ENCODE measurements at places on chromosomes 3 and 15.

- DNase-seq: no peak
These were observed 75.2 kb downstream of the ESYT3 start for GRCh38 chr3:138509586-138509985.

DNA sequence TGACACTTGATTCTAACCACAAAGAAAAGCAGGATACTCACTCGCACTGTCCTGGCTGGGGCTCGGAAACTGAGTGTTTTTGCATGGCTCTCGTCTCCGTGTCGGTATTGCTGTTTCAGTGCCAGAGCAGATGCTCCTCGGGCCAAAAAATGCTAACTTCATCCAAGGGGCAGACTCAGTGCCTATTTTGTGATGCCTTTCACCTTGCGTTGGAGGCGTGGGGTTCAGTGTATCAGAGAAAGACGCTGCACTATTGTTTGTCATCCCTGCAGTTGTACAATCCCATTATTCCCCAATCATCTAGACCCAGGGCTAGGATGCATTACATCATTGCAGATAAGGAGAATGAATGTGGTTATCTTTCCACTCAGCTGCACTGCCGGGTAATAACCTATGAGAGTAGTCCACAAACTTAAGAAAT lies 1.4 kb downstream of the CACNA2D3 start:
- DNase-seq: no peak

DNA sequence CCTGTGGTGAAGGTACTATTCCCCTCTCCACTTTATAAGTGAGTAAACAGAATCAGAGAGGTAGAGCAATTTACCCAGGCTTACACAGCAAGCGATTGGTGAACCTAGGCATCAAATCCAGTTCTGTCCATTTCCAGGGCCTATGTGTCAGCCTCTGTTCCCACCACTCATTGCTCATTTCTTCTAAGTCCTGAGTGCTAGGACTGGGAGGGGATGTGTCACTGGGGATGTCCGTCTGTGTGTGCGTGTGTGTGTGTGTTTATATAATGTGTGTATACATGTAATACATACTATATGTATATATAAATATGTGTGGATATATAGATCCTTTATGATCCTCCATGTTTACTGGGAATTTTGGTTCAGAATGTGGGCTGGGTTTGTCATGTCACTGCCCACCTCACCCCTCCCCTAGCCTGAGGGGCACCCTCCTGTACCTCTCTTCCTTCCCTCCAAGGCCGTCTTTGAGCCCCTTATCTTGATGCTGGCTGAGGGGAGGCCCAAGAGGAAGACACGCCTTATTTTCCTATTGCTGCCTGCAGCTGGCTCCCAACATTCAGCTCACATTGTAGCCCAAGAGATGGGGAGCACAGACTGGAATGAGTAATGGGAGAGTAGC lies 2.1 kb downstream of the TMEM43 start:
- DNase-seq: no peak

- DNase-seq: no peak
These were observed 51.0 kb upstream of the ATOSA start for GRCh38 chr15:52730173-52730572.

DNA sequence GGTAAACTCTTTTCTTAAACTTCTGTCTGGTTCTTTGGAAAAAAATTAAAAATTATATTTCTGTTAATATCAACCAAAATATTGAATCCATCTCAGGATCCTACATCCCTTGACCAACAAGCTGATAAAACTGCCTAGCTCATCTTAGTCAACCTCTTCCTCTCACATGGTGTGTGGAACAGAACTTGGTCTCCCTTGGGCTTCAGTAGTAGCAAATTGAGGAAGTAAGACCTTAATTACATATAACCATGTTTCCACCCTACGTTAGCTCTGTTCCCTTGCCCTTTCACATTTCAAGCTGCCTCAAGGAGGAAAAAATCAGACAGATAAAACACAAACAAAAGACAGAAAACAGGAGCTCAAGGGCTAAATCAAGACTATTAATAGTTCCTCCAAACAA lies 116.4 kb downstream of the GREM1 start:
- DNase-seq: no peak

DNA sequence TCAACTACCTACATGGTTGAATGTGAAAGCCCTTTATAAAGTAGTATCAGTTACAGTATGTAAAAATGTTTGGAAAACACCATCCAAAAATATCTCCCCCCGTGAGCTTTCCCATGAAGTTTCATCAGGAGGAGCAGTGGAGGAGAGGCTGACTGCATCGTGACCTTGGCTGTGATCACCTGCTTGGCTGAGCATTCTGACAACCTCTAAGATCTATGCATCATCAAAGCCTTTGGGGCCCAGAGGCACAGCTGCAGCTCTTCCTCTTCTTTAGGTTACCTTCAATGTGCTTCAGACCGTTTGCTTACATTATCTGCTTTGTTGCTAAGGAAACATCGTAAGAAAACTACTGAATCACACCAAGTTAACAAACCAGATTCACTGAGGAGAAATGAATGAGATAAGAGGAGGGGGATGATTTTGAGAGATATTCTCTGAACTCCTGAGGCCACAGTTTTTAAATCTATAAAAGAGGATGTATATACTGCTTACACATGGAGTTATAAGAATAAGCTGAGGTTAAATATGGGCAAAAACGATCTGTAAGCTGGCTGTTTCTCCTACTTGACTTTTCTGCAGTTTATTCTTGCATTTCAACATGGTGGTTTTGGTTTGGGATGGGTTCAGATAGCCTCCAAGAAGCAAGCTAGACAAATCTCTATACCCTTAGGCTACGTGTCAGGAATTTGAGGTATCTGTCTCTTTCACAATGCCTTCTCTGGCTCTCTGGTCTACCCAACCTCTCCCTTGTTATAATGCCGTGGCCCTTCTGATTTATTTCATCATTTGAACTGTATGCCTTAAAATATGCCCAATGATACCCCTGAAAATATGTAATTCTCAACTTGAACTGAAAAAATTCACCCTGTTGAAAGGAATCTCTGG lies 4.0 kb downstream of the GCSAM start:
- no peak for DNase-seq

- peak; percentile 65 for DNase-seq
These were observed at the start of gene ABTB1 for GRCh38 chr3:127672429-127673190. ABTB1 (plus strand) TSS chr3:127672952; CDS start chr3:127673026, 74 bp downstream.

GRCh38 chr3:122481390-122481789 lies 33.3 kb downstream of the KPNA1 start:
- no peak for DNase-seq

- no peak for DNase-seq
These were observed 34.3 kb downstream of the DNAJB8 start for GRCh38 chr3:128432301-128432970.

GRCh38 chr3:187594272-187594671 lies 75.9 kb downstream of the SST start:
- no peak for DNase-seq

GRCh38 chr3:120855665-120856437 lies 52.2 kb upstream of the STXBP5L start:
- peak; percentile 2 for DNase-seq

GRCh38 chr3:196051282-196052076 lies 30.4 kb downstream of the TFRC start:
- no peak for DNase-seq

GRCh38 chr3:22474706-22475445 lies 723.9 kb upstream of the ZNF385D start:
- peak; percentile 88 for DNase-seq

- no peak for DNase-seq
These were observed 163.7 kb upstream of the MDFIC2 start for GRCh38 chr3:70476174-70476573.

- no peak for DNase-seq
These were observed at the start of gene PROK2 for GRCh38 chr3:71784914-71785531. PROK2 (minus strand) TSS chr3:71785148; CDS start chr3:71785052, 96 bp downstream.

DNA sequence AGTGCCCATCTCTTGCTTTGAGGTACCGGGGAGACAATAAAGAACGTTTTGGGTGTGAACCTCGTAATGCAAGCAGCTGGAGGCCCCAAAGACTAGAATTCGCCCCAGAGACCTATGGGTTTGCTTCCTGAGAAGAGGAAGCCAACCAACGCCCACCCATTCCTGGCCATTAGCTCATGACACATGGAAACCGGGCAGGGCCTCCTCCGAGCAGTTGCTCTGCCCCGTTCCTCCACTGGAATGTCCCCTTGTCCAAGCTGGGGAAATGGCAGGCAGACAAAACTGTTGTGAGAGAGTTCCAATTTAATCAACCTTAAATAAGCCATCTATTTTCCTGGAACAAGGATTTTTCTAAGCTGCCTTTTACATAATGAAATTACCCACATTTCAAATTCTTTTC lies 250.9 kb upstream of the IGF1R start:
- DNase-seq: no peak

- DNase-seq: no peak
These were observed 112.7 kb downstream of the TBL1XR1 start for GRCh38 chr3:177084616-177085015.

- DNase-seq: no peak
These were observed 1.0 kb downstream of the TMCC1 start for GRCh38 chr3:129892486-129892856.

DNA sequence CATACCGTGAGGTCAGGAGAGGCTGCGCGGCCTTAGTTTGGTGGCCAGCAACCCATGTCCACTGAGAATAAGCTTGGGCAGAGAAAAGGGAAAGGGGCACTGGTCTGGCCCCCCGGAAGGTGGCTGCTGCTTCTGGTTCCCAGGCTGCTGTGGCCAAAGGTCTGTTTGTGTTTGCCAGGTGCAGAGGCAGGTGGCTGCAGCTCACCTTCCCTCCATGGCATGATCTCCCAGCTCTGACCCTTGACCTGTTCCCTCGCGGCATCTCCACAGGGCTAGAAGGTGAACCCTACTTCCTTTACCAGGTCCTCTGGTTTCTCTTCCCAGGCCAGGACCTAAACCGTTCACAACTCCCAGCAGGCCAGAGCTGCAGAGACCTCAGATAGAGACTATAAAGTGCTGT lies 13.8 kb downstream of the VPS18 start:
- DNase-seq: no peak

- DNase-seq: no peak
These were observed 414.9 kb downstream of the NAALADL2 start for GRCh38 chr3:175274056-175274455.

- no peak for DNase-seq
These were observed 2.8 kb upstream of the DNAH1 start for GRCh38 chr3:52313188-52313773.
